Stimulated activated naive B cell treated with anti-CD40 and anti-IgM and Interleukin-4, amounts not matched to agents 10 μg/mL and 1 μg/mL and 100 μg/mL, for 72 hours (primary cell): ENCODE measurements at places on chromosomes 13 and 19.

DNA sequence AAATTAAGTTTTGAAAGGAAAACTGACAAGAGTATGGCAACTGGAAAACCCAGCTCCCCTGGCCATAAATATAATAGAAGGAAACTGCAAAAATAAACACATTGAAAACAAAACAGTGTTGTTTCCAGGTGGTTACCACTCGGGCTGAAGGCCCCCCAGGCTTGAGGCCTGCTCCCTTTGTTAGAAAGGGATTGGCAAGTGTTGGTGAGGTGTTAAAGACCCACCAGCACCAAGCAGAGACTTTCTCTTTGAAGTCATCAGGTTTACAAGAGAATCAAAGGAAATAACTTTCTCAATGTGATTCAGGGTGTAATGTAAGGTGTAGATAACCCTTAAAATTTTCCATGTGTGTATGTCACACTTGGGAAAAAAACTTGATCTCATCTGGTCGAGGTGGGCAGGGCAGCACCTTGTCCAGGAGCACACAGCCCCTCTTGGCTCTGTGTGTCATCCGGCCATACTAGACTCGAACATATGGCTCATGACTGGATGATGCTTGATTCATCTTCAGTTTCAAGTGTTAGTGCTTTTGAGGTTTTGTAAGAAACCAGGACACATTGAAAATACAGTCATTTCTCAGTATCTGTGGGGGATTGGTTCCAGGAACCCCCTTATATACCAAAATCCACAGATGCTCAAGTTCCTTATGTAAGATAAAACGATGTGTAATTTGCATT lies 7.8 kb downstream of the ACTN4 start:
- DNase-seq, result no peak

DNA sequence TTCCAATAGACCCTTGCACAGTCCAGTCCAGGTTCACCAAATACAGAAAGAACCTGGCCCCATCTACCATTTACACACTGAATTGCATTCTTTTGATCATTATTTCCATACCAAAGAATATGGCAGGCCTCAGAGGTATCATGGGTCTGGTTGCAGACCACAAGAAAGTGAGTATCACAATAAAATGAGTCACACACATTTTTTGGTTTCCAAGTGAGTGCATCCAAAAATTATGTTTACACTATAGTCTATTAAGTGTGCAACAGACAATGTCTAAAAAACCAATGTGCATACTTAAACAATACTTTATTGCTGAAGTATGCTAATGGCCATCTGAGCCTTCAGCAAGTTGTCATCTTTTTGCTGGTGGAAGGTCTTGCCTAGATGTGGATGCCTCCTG lies 105.3 kb downstream of the SPACA7 start:
- no peak for DNase-seq

DNA sequence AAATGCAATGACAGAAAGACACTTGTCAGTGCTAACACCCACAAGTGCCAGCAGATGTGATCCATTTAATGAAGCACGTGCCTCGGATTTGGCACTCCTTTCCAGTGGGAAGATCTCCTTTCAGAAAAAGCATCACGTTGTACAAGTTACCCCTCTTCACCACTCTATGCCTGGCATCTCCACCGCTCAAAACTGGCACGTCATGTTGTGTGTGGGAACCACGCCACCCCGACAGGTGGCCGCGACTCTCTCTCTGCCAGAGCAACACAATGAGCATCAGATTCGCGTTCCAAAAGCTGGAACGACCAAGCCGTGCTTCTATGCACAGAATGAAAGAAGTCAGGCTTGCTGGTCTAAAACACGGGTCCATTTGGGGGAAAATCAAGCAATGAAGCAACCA lies 24.3 kb downstream of the TMTC4 start:
- no peak for DNase-seq

DNA sequence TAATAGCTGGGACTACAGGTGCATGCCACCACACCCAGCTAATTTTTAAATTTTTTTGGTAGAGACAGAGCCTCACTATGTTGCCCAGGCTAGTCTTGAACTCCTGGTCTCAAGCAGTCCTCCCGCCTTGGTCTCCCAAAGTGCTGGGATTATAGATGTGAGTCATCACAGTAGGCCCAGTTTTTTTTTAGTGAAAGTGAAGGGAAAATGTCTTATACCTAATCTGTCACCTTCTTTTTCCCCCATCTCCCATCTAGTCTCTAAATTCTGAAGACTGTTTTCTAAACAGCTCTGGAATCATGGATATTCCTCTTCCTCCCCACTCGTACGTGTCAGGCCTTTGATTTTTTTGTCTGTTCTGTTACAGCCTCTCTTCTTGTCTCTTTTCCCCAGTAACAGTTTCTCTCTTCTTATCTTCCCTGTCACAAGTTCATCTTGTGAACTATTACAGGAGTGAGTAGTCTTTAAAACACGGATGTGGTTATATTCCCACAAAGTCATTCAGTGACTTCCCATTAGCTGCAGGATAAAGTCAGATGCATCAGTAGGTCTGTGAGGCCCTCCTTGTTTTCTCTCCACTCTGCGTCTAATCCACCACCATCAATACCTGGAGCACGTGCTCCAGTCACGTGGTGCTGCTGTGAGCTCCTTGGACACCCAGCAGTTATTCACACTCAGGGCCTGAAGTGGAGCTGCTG lies 2.9 kb downstream of the CDC16 start:
- no peak for DNase-seq

DNA sequence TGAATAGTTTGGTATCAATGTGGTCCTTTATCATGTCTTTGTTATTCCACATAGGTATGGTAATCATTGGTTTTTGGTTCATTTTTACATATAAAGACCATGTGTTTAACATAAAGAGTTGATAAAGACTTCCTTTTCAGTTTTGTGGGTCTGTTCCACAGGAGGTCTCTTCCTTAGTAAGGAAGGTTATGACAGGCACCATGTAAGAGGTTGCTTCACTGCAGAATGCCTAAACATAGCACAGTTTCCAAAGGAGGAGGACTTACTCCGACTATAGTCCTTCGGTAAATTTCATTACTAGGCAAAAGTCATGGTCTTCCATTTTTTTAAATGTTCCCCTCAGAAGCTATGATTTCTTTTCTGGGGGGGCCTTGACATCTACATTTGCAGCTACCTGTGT lies 27.1 kb upstream of the PCDH17 start:
- DNase-seq, result no peak

DNA sequence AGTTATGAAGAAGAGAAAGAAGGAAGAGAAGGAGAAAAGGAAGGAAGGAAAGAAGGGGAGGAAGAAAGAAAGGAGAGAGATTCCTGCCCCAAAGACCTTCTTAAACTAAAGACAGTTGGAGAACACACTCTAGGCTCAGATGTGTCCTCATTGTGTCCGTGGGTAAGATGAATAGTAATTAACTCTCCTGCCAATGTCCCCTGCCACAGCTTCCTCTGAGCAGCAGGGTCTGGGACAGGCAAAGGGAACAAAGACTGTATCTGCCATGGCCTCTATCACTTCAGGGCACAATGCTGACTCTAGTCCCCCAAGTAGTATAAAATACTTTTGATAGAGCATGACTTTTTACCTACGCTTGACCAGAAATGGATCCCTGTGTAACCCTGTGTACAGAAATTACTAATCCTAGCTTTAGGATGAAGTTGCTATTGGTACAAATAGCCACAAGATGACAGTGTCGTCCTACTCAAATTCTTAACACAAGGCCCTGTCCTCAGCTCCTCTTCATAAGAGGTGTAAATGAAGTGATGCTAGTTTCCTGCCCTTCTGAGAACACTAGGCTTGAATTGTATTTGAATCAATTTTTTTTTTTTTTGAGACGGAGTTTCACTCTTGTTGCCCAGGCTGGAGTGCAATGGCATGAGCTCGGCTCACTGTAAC lies 186.2 kb upstream of the GPR12 start:
- DNase-seq, result no peak

GRCh38 chr13:91776611-91777193 lies 378.3 kb downstream of the GPC5 start:
- no peak for DNase-seq

GRCh38 chr19:13066226-13066625 lies 36.4 kb downstream of the LYL1 start:
- DNase-seq, result no peak

DNA sequence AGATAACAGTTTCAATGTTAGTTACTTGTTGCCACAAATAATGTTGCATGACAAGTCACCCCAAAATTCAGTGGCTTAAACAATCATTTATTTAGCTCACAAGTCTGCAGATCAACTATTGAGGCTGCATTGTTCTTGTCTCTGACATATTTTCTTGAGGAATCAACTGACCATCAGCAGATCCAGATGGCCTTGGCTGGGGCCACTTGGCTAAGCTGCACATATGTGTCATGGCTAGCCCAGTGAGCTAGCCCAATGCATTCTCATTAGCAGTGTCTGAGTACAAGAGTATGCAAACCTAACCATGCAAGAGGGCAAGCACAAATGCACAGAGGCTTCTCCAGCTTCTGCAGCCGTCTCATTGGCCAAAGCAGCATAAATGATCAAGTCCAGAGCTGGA lies 180.4 kb downstream of the DNAJC15 start:
- no peak for DNase-seq

GRCh38 chr13:113080361-113080831 lies 25.2 kb upstream of the F7 start:
- DNase-seq, result no peak

DNA sequence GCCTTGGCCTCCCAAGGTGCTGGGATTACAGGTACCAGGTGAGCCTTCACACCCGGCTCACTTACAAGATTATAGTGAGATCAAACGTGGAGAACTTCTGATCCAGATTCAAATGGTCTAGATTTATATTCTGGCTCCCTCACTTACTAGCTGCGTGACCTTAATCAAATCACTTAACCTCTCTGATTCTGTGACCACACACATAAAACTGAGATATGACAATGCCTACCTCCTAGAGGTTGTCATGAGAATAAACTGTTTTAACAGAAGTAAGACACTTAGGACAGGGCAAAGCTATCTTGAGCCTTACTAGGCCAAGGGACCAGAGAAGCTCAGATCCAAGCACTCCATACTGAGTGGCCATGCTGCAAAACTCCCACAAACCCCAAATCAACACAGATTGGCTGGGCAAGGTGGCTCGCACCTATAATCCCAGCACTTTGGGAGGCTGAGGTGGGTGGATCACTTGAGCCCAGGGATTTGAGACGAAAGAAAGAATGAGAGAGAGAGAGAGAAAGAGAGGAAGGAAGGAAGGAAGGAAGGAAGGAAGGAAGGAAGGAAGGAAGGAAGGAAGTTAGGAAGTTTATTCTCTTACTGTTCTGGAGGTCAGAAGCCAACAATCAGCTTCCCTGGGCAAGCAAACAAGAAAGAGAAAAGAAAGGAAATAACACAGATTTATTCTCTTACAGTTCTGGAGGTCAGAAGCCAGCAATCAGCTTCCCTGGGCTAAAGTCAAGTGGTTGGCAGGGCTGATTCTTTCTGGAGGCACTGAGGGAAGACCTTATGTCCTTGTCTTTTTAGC lies 46.1 kb upstream of the MAP3K10 start:
- DNase-seq, result no peak

DNA sequence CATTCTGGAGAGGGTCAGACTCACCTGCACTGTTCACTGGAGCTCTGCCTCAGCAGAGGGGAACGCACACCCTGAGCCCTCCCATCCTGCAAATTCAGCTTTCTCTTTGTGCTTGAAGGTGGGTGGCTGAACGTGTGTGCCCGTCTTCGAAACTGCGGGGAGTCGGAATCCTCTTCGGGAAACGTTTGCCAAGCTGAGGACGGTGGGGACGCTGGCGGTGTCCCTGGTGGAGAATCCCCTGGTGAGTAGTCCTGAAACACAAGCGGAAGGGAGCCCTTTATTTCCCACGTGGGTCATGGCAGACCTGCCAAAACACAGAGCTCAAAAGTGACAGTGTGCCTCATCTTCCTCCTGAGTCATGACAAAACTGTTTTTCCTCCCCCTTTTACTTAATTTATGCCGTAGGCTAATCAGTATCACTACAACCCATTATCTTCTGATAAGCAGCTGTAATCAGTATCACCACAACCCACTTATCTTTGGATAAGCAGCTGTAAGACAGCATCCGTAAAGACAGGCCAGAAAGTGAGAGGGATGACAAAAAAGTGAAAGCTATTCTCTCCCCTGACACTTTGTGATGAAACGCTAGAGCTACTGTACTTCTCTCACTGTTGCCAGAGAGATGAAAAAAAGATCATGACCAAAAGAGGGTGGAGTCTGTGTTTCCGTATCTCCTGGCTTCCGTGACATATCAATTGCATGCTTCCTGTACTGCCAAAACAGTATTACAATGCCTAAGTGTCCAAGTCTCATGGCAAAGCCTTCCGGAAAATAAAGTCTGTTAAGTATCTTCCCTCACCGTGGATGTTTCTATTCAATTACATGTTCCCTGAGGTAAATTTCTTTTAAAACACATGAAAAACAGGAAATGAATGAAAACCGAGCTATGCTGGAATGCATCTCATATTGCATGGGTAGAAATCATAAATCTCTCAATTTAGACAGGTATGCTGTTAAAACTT lies 155.5 kb downstream of the TBC1D4 start:
- no peak for DNase-seq

DNA sequence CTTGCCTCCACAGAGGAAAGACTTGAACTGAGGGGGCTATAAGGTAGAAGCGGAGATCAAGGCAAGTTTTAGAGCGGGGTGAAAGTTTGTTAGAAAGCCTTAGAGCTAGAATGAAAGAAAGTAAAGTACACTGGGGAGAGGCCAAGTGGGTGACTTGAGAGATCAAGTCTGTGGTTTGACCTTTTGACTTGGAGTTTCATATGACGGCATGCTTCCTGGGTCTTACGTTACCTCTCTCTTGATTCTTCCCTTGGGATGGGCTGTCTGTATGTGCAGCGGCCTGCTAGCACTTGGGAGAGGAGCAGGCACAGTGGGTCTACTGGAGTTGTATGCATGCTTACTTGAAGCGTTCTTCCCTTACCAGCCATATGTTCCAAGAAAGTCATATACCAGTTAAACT lies 1768.5 kb downstream of the PCDH9 start:
- DNase-seq, result no peak

GRCh38 chr13:97194479-97194878 lies 27.7 kb upstream of the MBNL2 start:
- DNase-seq, result no peak

DNA sequence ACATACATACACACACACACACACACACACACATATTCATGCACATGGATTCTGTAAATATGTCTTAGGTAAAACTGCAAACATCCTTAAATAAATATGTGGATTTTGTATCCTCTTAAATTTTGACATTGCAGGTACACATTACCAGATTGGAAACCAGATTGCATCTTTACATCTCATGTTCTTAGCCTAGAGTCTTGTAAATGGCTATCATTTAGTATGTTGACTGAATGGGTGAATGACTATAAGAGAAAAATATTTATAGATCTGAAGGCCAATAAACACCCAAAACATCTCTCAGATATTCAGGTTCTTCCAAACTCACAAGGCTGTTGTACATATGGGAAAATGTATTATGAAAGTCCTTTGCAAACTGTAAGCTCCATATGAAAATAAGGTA lies 104.3 kb downstream of the STARD13 start:
- DNase-seq, result no peak

DNA sequence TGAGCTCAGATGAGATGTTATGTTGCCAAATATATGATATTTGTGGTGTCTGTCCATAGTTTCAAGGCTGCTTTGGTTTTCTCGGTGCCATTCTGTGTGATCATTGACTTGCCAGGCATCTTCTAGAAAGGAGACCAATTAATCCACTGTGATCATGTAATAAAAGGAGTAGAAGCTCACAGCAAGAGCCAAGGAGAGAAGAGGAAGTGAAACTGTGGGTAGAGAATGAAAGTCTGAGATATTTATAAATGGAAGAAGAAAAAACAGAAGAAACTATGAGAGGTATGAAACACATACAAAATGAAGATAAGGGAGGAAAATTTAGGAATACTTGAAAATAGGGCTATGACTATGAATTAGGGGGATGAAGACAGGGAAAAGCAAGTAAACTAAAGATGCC lies 11.1 kb upstream of the ZNF613 start:
- DNase-seq, result no peak

- no peak for DNase-seq
These were observed 30.8 kb downstream of the TMED1 start for GRCh38 chr19:10805065-10805757.
